ENCODE measurements at places on chromosomes 11 and 22.
A peak's percentile ranks its signal among the peaks of the same experiment; 100 is the strongest.

- no peak for DNase-seq
Measured at GRCh38 chr11:65384301-65384889, 1.9 kb upstream of the SLC25A45 start.

- DNase-seq: no peak
Measured at GRCh38 chr11:24511511-24511910, 14.7 kb downstream of the LUZP2 start.

DNA sequence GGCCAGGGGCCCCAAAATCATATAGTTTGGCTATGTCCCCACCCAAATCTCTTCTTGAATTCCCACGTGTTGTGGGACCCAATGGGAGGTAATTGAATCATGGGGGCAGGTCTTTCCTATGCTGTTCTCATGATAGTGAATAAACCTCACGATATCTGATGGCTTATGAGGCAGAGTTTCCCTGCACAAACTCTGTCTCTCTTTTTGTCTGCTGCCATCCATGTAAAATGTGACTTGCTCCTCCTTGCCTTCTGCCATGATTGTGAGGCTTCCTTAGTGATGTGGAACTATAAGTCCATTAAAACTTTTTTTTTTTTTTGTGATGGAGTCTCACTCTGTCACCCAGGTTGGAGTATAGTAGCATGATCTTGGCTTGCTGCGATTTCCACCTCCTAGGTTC lies 14.4 kb downstream of the DIXDC1 start:
- no peak for DNase-seq

DNA sequence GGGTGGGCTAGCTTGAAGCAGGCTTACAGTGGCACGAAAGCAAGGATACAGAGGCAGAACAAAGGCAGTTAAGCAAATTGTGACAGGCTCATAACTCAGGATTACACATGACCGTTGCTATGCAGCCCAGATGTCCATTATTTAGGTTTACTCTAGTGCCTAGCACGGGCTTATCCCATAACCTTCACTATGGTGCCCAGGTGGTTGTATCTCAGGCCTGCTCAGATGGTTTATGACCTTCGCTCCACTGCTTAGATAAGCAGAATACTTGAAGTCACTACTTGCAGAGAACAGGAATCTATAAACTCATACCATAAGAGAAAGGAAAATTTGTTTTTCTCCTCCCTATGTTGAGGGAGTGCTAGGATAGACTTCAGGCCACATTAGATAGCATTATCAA lies 9.0 kb downstream of the OR6M1 start:
- no peak for DNase-seq

DNA sequence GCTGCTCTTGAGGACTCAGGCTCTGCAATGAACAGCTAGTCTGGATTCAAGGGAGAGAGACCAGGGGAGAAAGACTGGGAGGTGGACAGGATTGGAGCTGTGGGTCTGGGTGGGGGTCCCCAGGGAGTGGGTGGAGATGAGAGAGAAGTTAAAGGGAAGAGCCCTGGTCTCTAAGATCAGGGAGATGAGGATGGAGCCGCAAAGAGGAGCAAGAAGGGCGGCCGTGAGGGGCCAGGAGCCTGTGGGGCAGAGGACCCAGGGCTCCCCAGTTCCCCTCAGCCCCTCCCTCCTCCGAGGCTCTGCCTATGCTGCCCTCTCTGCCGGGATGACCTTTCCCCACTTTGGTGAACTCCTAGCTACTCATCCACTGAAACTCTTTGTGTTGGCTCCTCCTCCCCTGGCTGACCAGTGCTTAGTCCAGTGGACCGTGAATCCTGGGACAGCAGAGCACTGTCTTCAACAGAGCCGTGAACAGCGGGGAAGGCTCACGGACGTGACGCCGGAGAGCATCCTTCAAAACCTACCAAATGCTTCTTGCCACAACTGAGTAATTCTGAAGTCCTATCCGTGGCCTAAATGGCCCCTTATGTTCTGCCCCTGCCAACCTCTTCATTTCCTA lies 16.4 kb upstream of the RFPL3 start:
- DNase-seq: no peak

DNA sequence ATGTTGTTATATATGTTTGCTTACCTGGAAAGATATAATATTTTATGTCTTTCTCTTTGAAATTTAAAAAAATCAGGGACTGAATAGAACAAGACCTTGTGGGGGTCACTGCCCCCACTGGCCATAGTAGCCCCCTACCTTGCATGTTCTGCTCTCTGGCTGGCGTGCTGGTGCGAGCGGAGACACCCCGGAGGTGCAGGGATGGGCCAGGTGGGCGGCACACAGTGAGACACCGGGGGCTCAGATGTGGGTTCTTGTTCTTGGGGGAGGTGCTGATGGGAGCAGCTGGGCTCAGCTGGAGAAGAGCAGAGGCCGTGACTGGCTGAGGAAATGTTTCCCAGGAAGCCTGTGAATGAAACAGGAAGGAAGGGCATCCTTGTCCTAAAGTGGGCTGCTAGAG lies 20.2 kb downstream of the GAB4 start:
- no peak for DNase-seq

GRCh38 chr22:41898645-41899044 lies 16.2 kb downstream of the SHISA8 start:
- no peak for DNase-seq

GRCh38 chr11:83193315-83194280 lies at the start of gene ANKRD42:
ANKRD42 (plus strand) TSS chr11:83193712; CDS start chr11:83194671, 959 bp downstream.
- DNase-seq: peak; percentile 93

GRCh38 chr11:120467627-120468026 lies 43.9 kb upstream of the GRIK4 start:
- DNase-seq: no peak

DNA sequence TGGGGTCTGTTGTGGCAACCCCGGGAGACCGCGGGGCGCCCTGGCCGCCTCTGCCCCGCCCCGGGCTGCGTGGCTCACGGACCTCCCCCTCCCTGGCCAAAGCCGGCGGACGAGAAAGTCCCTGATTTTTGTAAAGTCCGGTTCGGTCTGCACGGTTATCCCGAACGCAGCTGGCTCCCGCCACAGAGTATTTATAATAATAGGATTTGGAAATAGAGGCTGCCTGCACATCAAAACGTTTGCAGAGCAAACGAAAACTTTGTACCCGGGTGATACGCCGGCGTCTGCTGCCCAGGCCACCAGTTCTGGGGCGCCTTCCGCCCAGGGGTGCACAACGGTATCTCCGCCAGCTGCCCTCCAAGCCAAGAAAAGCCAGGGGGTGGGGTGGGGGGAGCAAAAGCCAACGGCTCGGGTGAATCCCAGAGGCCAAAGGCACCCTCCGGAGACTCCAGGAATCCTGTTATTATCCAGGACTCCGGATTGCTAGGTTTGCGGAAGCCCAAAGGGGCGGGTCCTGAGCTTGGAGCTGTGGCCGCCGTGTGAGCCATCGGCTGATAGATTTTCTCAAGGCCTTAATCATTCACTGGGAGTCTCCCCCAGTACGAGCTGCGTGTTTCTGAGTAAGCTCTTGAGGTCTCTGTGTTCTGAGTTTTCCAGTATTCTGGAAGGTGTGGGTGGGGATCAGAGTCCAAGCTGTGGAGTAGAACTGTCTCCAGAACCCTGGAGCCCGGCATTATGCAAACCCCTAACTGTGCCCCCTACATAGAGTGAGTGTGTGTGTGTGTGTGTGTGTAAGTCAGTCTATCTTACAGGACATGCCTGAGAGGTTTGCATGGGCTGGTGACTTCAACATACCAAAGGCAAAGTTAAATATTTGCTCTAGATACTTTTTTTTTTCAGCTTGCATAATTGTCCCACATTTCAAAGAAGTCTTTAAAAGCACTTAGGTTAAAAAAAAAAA lies 673 bp upstream of the SHANK2 start:
- DNase-seq: peak; percentile 53

DNA sequence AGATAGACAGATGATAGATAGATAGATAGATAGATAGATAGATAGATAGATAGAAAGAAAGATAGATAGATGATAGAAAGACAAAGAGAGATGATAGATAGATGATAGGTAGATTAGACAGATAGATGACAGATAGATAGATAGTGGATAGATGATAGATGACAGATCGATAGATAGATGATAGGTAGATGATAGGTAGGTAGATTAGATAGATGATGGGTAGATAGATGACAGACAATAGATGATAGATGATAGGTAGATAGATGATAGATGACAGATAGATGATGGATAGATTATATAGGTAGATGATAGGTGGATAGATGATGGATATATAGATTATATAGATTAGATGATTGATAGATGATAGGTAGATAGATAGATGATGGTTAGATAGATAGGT lies 4.3 kb downstream of the LZTR1 start:
- DNase-seq: no peak

DNA sequence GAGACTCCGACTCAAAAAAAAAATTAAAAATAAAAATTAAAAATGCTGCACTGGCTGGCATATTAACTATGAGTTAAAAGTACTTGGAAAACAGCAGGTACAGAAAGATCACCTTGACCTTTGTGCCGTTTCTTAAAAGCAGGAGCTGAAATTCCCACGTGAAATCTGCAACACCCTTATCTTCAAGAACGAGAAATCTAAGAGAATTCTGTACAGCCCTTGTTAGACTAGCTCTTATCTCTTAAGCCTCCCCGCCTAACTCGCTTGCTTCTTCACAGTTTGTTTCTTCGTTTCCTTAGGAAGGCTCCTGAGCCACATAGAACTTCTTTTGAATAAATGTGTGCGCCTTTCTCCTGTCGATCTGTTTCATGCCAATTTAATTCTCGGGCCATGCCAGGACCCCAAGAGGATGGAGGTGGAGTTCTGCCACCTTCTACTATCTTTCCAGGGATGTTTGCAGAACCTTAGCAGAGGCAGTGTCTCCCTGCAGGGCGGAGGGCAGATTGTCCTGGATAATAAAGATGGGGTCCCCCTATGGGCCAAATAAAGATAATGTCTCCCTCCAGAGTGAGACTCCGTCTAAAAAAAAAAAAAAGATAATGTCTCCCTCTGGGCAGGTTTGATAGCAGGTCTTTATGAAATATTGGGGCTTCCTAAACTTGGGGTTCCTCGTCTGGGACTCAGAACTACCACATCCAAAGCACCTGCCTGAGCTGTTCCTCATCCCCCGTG lies 27.4 kb upstream of the SYT8 start:
- no peak for DNase-seq

DNA sequence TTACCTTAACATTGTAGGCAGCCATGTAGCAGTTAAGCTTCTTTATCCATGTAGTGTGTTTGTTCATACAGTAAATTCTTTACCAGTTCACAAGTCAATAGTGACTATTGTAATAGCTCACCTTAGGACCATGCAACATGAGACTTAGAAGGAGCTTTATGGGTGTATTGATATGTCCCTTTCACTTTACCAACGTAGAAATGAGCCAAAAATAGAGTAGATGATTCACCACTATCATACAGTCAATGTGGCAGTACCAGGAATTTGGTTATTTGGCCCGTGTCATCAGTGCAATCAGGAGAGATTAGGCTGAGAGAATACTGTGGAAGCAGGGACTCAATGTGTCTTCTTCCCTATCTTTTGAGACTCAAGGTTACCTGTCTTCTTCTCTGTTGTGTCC lies 4.7 kb downstream of the ZDHHC13 start:
- no peak for DNase-seq

DNA sequence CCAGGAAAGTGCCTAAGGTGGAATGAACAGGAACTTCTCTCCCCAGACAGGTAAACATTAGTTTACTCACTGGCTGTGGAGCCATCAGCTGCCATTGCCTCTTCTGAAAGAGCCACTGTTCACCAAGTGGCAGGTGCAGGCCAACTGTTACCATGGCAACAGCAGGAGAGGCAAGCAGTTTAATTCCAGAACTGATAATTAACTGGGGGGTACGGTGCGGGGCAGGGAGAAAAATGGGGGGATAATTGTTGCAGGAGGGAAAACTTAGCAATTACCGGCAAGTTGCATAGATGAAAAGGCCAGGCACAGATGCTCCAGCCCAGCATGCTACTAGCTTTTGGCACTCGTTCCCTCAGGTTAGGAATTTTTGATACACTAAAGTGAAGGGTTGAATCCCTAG lies 85.1 kb downstream of the TRIM44 start:
- DNase-seq: no peak

DNA sequence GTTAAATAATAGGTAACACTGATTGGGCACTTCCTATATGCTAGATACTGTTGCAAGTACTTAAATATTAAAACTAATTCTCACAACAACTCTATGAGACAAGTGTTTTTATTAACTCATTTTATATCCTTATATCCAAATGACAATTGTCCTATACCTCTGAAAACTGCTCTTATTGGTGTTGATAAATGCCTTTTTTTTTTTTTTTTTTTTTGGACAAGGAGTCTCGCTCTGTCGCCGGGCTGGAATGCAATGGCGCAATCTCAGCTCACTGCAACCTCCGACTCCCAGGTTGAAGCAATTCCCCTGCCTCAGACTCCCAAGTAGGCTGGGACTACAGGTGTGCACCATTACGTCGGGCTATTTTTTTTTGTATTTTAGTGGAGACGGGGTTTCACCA lies 41.6 kb downstream of the MRTFA start:
- no peak for DNase-seq

DNA sequence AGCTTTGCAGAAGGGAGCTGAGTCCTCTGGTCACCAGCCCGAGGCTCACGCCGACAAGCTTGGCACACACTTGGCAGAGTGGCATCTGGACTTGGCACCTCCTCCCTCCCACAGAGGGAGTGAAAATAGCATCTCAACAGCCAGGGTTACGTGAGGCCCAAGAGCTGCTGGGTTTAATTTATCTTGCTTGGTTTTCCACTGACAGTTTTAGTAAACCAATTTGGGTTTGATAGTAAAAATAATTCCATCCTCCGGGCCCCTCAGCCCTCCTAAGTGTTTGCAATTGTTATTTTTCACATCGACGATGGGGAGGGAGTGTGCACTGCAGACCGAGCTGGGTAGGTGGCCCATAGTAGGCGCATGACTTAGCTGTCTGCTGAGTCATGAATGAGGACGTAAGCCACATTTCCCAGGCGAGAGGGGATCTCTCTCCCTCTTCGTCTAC lies 107.6 kb upstream of the ASPHD2 start:
- DNase-seq: no peak

GRCh38 chr11:35144136-35144741 lies 5.3 kb downstream of the CD44 start:
- peak; percentile 64 for DNase-seq

DNA sequence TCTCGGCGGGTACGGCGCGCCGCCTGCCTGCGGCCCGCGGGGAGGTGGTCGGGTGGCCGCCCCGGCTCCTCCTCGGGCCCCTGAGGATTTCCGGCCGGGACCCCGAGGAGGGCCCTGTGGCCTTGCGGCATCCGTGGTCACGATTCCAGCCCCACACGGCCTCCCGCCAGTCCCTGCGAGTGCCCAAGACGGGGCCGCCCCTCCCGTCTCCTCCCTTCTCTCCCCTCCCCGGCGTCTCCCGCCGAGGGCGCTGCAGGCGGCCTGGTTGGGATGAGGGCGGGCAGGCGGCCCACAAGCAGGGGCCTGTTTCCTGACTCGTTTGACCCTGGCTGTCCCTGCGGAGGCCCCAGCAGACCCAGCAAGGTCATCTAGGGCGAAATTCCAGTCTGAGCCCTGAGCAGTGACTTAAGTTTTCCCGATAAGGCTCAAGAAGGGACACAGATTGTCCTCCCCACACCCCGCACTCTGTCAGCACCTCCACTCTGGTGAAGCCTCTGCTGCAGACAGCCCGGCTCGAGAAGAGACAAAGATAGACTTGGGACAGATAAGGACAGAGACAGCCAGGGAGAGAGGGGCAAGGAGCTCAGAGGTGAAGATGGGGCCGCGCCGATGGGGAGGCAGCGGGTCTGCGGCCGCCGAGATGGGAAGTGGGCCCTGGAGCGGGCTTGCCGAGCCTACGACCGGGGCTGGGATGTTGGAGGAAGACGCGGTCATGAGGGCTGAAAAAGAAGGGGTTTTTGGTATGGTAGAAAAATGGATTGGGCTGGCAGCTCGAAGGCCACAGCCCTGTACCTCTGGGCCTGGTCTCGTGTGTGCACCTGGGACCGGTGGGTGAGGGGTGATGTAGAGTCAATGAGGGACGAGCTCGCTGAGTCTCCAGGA lies 95.0 kb downstream of the SWAP70 start:
- DNase-seq: peak; percentile 75

Data from transverse colon (tissue), 4 donors.